ENCODE measurements at places on chromosomes 16 and 17.

DNA sequence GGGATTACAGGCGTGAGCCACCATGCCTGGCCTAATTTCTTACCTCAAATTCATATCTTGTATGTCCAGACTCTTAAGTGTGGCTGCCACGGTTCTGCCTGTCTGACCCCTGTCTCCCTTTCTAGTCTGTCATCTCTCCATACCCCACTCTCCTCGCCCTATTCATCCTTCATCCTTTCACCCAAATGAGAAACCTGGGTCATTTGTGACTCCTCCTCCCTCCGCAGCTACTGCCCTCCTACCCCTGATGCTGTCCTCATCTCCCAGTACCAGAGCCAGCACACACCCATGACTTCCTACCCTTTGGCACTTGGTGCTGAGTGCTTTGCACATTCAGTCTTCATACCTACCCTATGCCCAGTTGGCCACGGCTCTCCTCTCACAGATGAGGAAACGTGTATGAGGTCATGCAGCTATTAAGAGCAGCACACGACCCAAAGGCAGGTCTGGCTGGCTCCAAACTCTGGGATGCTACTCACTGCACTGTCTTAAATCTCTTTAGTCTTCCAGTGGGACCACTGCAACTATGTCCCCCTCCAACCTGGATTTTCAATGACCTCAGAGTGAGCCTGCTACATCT is 1.6 kb downstream of the SPATA32 start:
- DNase-seq, result no peak

- DNase-seq, result no peak
Measured at GRCh38 chr17:77708936-77709335, 249.6 kb upstream of the TNRC6C start.

- no peak for DNase-seq
Measured at GRCh38 chr17:9209781-9210370, 188.6 kb downstream of the NTN1 start.

- no peak for DNase-seq
Measured at GRCh38 chr17:14557480-14557879, 256.6 kb downstream of the HS3ST3B1 start.

GRCh38 chr16:9434659-9435058 is 343.2 kb downstream of the HAPSTR1 start:
- DNase-seq, result no peak
